ENCODE measurements at places on chromosomes 13 and 19.
A peak's percentile ranks its signal among the peaks of the same experiment; 100 is the strongest.

GRCh38 chr13:64266024-64266423, 2850.4 kb upstream of the PCDH20 start:
- DNase-seq = no peak

GRCh38 chr19:30590596-30591229, 218.5 kb downstream of the ZNF536 start:
- no peak for DNase-seq

DNA sequence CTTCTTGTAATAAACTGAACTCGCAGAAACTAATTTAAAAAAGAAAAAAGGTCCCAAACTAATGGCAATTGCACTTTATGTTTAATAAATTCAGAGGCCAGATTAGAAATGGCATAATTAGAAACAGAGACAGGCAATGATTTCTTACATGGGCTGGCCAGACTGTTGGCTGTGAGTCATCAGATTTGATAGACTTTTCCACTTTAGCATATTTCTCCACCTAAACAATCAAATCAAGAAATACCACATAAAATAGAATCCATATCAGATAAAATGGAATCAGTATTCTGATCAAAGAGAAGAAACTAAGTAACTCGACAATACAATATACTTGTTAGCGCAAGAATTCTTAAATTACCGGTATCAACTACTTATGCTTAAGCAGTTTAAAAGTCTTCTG, 29.0 kb downstream of the EXOSC8 start:
- no peak for DNase-seq

DNA sequence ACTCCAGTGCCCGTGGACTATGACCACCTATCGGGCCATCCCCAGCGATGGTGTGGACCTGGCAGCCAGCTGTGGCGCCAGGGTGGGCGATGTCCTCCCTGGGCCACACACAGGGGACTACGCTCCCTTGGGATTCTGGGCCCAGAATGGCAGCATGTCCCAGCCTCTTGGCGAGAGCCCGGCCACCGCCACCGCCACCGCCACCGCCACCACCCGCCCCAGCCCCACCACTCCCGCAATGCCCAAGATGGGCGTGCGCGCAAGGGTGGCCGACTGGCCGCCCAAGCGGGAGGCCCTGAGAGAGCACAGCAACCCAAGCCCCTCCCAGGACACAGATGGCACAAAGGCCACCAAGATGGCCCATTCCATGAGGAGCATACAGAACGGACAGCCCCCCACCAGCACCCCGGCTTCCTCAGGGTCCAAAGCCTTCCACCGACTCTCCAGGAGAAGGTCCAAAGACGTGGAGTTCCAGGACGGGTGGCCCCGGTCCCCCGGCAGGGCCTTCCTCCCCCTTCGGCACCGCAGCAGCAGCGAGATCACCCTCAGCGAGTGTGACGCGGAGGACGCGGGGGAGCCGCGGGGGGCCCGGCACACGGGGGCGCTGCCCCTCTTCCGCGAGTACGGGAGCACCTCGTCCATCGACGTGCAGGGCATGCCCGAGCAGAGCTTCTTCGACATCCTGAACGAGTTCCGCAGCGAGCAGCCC, 142.3 kb downstream of the DPF1 start:
- no peak for DNase-seq

DNA sequence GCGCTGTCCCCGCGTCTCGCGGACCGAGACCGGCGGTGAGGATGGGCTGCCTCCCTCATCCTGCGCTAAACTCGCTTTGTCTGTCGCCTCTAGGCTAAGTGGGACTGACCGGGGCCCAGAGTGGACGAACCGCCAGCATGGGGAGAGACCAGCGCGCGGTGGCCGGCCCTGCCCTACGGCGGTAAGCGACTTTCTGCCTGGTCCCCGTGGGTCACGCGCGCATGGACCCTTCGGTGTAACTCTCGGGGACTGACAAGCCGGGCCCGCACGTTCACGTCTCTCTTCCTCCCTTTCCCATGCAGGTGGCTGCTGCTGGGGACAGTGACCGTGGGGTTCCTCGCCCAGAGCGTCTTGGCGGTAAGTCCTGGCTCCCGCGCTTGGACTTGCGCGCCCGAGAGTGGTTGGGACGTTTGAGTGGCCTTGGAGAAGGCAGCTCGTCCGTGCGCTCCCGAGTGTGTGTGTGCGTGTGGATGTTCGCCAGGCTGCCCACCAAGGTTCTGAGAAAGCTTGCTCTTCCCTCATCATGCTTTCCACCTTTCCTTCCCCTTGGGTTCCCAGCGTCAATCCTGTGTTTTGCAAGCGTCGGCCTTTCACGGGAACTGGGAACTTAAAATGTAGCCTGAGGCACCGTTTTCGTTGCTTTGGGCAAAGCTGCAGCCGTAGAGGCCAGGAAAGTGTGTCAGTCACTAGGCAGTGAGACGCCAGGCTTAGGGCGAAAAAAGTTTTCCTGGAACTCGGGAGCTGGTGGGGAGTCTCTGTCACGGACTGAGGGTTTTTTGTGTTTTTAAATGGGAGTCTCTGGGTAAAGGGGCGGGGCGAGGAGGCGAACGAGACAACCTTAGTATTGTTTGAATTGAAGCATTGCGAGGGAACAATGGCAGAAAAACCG, 927 bp downstream of the COL4A2 start:
- DNase-seq = no peak

GRCh38 chr13:47481536-47481935, 519.5 kb downstream of the SUCLA2 start:
- DNase-seq = no peak

DNA sequence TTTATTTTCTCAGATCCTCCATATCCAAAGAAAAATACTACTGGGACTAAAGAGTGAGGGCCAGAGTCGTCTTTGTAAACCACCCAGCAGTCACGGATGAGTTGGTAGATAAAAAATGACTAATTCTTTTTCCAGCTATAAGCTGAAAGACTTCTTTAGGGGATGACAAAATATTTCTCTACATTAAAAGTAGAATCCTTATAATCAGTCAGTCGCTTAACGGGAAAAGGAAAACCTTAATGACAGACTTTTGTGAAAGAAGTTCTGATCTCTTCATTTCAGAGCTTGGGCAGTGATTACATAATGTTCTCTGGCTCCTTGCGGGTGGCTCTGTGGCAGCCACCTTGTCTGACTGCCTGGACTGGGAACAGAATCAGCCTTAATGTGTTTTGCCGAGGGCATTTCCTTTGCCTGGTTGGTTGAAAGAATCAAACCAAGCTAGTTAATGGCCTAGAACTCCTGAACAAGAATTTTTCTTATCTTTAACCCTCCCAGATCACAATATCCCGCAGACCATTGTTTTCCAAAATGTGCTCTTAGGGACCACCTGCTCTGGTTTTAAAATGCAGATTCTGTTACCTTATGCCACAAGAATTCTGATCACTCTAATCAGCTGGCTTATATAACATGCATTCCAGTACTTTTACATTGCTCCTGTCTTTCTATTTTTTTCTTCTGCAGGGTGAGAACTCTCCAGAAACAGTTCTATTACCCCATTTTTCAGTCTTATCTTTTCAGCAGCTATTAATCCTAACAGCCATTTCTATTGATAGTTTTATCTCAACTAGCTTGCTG, 2.5 kb downstream of the ITM2B start:
- peak; percentile 10 for DNase-seq

DNA sequence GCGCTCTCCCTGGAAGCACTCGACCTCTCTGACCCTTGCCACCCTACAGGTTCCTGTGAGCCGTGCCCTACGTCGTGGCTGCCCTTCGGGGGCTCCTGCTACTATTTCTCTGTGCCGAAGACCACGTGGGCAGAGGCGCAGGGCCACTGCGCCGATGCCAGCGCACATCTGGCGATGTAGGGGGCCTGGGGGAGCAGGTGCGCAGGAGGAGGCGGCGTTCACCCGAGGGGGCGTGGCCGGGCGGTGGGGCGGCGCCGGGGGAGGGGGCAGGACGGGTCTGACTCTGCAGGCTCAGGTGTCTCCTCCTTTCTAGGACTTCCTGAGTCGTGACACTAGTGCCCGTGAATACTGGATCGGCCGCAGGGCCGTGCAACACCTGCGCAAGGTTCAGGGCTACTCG, 26.4 kb downstream of the CLEC4M start:
- DNase-seq = no peak

GRCh38 chr19:19533841-19534240, 4.2 kb upstream of the CILP2 start:
- no peak for DNase-seq

- DNase-seq = no peak
Observed at GRCh38 chr19:54180691-54181091, 7.7 kb upstream of the TMC4 start.

GRCh38 chr19:17797424-17798201, 2.7 kb downstream of the B3GNT3 start:
- no peak for DNase-seq

DNA sequence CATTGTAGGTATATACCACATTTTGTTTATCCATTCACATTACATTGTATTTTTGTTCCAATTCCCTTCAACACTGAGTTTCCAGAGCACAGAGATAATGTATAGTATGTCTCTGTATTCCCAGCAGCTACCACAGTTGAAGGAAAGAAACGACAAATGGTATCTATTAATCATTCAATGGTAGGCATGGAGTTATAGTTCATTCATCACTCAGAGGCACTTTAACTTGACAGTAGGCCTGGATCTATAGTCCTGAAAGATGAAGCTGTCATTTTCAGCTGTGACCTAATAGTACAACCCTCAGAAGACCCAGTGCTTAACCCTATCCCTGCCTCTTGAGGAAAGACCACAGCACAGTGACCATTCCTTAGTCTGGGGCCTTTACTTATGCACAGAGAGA, 163.0 kb upstream of the TMTC4 start:
- no peak for DNase-seq

DNA sequence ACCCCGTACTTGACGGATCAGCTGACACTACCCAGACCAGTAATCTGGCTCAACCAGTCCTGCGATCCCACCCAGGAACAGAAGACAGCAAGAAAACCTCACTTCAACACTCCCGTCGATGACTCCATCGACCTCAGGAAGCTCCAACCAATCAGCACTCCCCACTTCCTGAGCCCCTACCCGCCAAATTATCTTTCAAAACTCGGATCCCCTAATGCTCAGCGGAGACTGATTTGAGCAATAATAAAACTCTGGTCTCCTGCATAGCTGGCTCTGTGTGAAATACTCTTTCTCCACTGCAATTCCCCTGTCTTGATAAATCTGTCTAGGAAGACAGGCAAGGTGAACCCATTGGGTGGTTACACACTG, 1.2 kb downstream of the LSM4 start:
- DNase-seq = no peak

DNA sequence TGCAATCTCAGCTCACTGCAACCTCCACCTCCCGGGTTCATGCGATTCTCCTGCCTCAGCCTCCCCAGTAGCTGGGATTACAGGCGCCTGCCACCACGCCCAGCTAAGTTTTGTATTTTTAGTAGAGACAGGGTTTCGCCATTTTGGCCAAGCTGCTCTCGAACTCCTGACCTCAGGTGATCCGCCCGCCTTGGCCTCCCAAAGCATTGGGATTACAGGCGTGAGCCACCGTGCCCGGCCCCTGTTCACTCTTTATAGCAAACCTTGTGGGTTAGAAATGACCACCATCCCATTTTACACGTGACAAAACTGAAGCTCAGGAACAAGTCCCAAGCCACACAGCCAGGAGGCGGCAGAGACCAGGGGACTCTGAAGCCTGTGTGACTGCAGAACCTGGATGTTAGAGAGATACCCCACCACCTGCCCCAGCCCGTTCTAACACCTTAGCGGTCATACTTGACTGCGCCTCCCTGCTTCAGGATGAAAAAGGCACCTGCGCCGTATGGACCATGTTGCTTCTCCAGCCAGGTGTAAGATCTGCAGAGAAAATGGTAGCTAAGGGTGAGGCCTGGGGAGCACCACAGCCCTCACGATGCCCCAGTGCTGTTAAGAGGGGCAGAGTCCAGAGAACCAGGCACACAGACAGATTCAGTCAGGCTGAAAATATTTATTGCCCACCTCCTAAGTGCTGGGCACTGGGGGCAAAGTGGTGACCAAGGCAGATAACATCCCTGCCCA, 3.6 kb downstream of the DMAC2 start:
- DNase-seq = no peak

DNA sequence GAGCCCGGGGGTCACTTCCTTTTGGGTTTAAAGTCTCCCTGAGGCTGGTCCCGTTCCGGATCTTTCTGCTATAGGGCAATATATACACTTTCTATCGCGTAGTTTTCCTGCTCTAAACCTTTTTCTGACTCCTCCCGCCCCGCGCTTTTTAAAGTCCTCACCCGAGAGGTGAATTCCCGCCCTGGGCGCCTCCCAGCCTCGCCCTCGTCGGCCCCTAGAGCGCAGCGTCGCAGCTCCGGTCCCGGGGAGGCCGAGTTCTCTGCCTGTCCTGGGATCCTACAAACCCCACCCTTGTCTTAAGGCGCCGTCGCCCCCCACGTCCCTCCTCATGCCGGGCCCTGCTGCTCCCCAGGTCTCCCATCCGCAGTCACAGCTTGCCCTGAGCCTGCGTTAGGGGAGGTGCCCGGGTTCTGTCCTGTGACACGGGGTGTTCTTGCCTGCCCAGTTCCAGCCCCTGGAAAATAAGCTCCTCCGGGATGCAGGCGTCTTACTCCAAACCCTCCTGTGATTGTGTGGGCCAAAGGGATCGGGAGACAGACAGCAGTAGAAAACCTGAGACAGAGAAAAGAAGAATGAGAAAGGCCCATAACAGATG, 491 bp downstream of the ZNF525 start:
- peak; percentile 36 for DNase-seq

- no peak for DNase-seq
Observed at GRCh38 chr19:15540435-15540834, 32.1 kb downstream of the CYP4F22 start.

DNA sequence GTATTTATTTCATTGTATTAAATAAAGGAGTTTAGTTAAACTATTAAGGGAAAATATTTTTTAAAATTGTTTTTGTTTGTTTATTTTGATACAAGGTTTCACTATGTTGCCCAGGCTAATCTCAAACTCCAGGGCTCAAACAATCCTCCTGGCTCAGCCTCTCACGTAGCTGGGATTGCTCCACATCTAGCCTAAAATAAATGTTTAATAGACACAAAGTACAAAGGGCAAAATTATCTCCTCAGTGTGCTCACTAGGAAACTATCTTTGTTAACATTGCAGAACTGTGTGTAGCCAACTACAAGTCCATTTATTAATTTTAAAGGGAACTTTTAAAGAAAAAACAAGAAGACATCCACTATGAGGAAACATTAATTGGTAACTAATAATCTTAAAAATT, 207.2 kb upstream of the PCDH17 start:
- no peak for DNase-seq

DNA sequence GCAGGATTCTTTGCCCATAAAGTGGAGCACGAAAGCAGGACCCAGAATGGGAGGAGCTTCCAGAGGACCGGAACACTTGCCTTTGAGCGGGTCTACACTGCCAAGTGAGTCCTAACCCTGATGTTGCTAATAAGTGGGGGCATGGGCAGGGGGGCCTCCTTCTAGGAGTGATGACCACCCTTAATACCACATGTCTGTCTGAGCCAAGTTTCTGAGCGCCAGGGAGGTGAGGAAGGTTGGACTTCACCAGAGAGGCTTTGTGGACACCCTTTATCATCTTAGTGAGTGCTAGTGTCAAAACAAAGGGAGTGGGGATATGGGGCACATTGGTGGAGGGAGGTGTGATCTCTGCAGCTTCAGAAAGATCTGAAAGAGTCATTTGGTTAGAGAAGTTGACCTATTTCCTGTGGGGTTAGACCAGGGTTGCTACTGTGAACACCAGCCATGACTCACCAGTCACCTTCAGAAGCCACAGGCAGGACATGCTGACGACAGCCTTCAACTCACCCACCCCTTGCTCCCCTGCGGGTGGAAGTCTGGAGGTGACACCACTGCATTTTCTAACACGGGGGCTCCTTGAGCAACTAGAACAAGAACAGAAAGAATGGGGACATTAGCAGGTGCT, 8.8 kb downstream of the ALOX5AP start:
- DNase-seq = no peak

Data from DMS 273 treated with DMSO at 0.1 percent for 48 hours (cell line).